ENCODE measurements at places on chromosomes 11 and 22.

DNA sequence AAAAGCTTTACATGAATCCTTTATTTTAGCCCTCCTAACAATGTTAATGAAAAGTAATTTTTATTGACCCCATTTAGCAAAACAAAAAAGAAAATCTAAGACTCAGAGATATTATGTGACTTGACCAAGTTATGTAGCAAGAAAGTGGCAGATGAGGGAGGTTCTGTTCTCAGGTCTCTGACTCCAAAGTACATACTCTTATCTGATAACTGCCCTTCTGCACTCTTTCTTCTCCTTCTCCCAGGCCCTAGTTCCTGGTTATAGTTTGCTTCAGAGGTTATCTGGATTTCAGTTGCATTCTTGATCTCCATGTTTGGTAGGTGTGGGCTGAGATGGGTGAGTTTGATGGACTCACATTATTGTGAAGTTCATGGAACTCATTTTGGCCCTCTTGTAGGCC, 4.5 kb downstream of the OR9Q2 start:
- no peaks in the 10 kb centered on the region for H3K4me1 ChIP-seq
- DNase-seq, result no peak
- H3K27ac ChIP-seq, result no peak overlapping the region
- H3K27me3 ChIP-seq, result peaks cover 13% of the 10 kb centered on the region
- H3K36me3 ChIP-seq, result no peaks in the 10 kb centered on the region

DNA sequence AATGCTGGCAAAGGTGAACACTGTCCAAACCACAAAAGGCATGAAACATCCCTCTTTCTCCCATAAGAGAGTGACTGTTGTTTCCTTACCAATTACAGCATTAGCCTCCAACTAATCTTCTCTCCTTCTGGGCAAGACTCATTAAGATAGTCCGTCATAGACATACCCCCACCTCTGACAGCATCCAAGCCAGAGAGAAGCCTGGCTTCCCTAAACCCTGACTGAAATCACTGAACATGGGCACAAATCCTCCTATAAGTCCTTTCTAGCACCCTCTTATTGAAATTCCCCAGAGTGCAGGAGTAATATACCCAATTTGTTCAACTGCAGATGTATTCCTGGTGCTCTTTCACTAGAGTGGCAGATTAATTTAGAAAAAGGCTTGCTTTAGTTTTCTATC, 1.7 kb upstream of the RNASEH2C start:
- peaks cover 12% of the 10 kb centered on the region for H3K36me3 ChIP-seq
- H3K4me3 ChIP-seq, result no peak overlapping the region
- H3K4me1 ChIP-seq, result peaks cover 17% of the 10 kb centered on the region
- no peak for DNase-seq
- H3K27ac ChIP-seq, result no peak overlapping the region

- no peak for DNase-seq
- H3K27me3 ChIP-seq, result peaks cover 8% of the 10 kb centered on the region
- H3K4me1 ChIP-seq, result no peaks in the 10 kb centered on the region
- H3K4me3 ChIP-seq, result no peak overlapping the region
- H3K36me3 ChIP-seq, result no peaks in the 10 kb centered on the region
Measured at GRCh38 chr11:27242591-27242990, 120.4 kb downstream of the CCDC34 start.

- no peaks in the 10 kb centered on the region for H3K4me1 ChIP-seq
- H3K4me3 ChIP-seq, result no peak overlapping the region
- H3K36me3 ChIP-seq, result peaks cover 11% of the 10 kb centered on the region
- H3K27ac ChIP-seq, result no peak overlapping the region
Measured at GRCh38 chr11:9148727-9149126, 57.3 kb upstream of the SCUBE2 start.

- H3K27me3 ChIP-seq, result peaks cover 27% of the 10 kb centered on the region
- no peak overlapping the region for H3K4me3 ChIP-seq
- no peak for DNase-seq
- peaks cover 3% of the 10 kb centered on the region for H3K4me1 ChIP-seq
- no peak overlapping the region for H3K27ac ChIP-seq
- no peaks in the 10 kb centered on the region for H3K36me3 ChIP-seq
Measured at GRCh38 chr11:123227763-123228495, 32.9 kb upstream of the CLMP start.

- H3K27ac ChIP-seq, result peak overlapping the region; percentile 90
- peak overlapping the region; percentile 90 for H3K4me3 ChIP-seq
- no peaks in the 10 kb centered on the region for H3K27me3 ChIP-seq
- H3K36me3 ChIP-seq, result no peaks in the 10 kb centered on the region
- DNase-seq, result no peak
Measured at GRCh38 chr22:20206709-20207215, 55.9 kb upstream of the CCDC188 start.

DNA sequence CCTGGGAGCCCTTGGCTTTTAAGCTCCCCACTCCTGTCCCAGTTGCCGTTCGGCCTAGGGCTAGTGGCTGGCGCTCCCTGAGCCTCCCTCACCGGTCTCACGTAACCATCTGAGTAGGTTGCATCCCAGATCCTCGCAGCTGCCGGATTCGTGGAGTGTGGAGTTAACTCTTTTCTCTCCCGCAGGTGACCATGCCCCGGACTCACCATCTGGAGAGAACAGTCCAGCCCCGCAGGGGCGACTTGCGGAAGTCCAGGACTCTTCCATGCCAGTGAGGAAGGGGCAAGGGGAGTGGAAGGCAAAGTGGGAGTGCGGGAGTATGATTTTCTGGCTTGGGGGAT, 902 bp downstream of the MUS81 start:
- peaks cover 49% of the 10 kb centered on the region for H3K36me3 ChIP-seq
- peaks cover 51% of the 10 kb centered on the region for H3K4me1 ChIP-seq
- H3K27me3 ChIP-seq, result no peaks in the 10 kb centered on the region
- DNase-seq, result no peak
- peak overlapping the region; percentile 82 for H3K27ac ChIP-seq
- H3K4me3 ChIP-seq, result peak overlapping the region; percentile 88

GRCh38 chr22:23180301-23180892, at the start of gene BCR:
TSS of gene BCR (plus strand) at chr22:23180509. CDS start at chr22:23180961, 452 bp downstream.
- H3K36me3 ChIP-seq, result peaks cover 37% of the 10 kb centered on the region
- H3K4me1 ChIP-seq, result peaks cover 73% of the 10 kb centered on the region
- H3K27ac ChIP-seq, result peak within 1 kb of the TSS; percentile 74
- DNase-seq, result no peak
- peak within 1 kb of the TSS; percentile 88 for H3K4me3 ChIP-seq
- H3K27me3 ChIP-seq, result no peaks in the 10 kb centered on the region

- no peak overlapping the region for H3K27ac ChIP-seq
- H3K27me3 ChIP-seq, result peaks cover 7% of the 10 kb centered on the region
- no peaks in the 10 kb centered on the region for H3K36me3 ChIP-seq
- H3K4me1 ChIP-seq, result no peaks in the 10 kb centered on the region
- DNase-seq, result no peak
- no peak overlapping the region for H3K4me3 ChIP-seq
Measured at GRCh38 chr11:9642894-9643293, 21.0 kb upstream of the SWAP70 start.

GRCh38 chr11:84628871-84629620, 998.1 kb downstream of the DLG2 start:
- no peak overlapping the region for H3K4me3 ChIP-seq
- no peak for DNase-seq
- no peak overlapping the region for H3K27ac ChIP-seq
- H3K4me1 ChIP-seq, result no peaks in the 10 kb centered on the region
- no peaks in the 10 kb centered on the region for H3K36me3 ChIP-seq
- no peaks in the 10 kb centered on the region for H3K27me3 ChIP-seq

- no peak within 1 kb of the TSS for H3K27ac ChIP-seq
- peaks cover 53% of the 10 kb centered on the region for H3K27me3 ChIP-seq
- H3K4me1 ChIP-seq, result no peaks in the 10 kb centered on the region
Measured at GRCh38 chr11:111298413-111299100, at the start of gene POU2AF3. TSS of gene POU2AF3 (plus strand) at chr11:111298546. CDS start at chr11:111298582, 36 bp downstream.

DNA sequence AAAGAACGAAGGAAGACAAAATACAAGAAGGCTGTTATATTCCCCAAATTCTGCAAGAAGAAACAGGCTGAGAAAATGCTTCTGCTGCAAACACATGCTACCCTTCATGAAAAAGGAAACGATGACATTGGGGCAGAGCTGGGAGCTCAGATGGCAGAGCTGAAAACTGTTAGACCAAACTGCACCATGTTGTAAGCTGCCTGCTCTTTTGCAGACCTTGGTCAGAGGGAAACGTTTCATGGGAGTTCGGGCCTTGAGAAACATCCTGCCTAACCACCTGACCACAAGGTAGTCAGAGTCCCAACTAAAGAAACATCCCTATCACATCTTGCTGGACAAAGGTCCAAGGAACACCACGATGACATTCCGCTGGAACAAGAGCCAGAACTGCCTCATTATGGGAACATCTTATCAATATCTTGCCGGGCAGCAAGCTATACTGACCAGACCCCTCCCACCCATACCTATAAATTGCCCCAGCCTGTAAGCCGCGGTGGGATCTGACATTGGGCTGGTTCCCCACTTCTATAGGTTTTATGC, 110.7 kb upstream of the CTSC start:
- H3K36me3 ChIP-seq, result peaks cover 1% of the 10 kb centered on the region
- no peaks in the 10 kb centered on the region for H3K27me3 ChIP-seq
- H3K4me1 ChIP-seq, result no peaks in the 10 kb centered on the region
- no peak overlapping the region for H3K4me3 ChIP-seq
- DNase-seq, result no peak

GRCh38 chr11:76806131-76806530, 23.0 kb downstream of the TSKU start:
- H3K4me3 ChIP-seq, result no peak overlapping the region
- peaks cover 1% of the 10 kb centered on the region for H3K36me3 ChIP-seq
- H3K4me1 ChIP-seq, result no peaks in the 10 kb centered on the region
- H3K27me3 ChIP-seq, result peaks cover 52% of the 10 kb centered on the region

DNA sequence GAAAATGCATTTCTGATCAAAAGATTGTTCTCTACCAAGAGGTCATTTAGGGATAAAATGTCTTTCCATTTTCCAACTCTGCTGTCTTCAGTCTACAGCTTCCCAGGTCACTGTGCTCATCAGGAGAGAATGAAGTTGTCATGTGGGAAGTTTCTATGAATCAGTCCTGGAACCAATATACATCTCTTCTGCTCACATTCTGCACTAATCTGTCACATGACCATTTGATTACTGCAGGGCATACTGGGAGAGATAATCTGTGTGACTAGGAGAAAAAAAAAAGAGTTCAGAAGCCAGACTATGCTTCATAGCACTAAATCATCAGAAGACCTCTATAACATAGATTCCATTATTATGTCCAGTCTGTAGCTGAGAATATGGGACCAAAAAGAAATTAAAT, 611.5 kb downstream of the KCNA4 start:
- H3K36me3 ChIP-seq, result no peaks in the 10 kb centered on the region
- H3K27ac ChIP-seq, result no peak overlapping the region
- DNase-seq, result no peak
- no peaks in the 10 kb centered on the region for H3K27me3 ChIP-seq
- H3K4me1 ChIP-seq, result no peaks in the 10 kb centered on the region

- H3K4me1 ChIP-seq, result no peaks in the 10 kb centered on the region
- no peak for DNase-seq
- H3K36me3 ChIP-seq, result peaks cover 2% of the 10 kb centered on the region
- H3K27me3 ChIP-seq, result peaks cover 74% of the 10 kb centered on the region
- no peak overlapping the region for H3K4me3 ChIP-seq
- H3K27ac ChIP-seq, result no peak overlapping the region
Measured at GRCh38 chr11:78688460-78688859, 113.8 kb upstream of the NARS2 start.

DNA sequence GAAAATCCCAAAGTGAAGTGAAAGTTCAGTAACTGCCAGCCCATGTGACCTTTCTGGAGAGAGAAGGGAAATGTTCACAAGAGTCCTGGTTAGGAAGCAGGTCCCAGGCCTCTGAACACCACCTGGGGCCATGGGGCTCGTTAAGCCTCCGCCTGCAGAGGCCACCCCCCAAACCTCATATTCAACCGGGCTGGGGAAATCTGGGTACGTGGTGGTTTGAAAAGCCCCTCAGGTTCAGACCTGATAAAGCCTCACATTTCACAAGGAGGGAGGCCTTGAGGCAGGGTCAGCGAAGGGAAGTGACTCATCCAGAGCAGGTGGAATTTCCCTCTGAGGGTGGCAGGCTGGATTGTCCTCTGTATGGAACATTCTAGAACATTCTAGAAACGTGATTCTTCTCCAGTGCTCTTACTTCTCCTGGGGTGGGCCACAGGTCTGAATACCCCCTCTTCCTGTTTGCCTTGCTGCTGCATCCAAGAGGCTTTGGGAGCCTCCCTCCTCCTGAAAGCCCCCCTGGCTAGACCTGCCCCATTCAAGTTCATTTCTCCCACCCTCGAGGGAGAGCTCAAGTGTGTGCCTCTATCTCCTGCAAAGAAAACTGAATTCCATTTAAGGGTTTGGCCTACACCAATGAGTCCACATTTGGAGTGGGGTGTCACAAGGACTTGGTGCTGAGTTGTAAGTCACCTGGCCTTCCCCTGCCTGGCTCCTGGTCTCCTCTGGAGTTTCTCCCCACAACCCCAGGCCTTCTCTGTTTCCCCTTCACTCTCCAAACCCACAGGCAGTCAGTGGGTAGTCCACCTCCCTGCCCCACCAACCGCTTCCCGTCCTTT, 6.3 kb downstream of the FXYD2 start:
- peaks cover 7% of the 10 kb centered on the region for H3K36me3 ChIP-seq
- peak overlapping the region; percentile 86 for H3K27ac ChIP-seq
- no peaks in the 10 kb centered on the region for H3K27me3 ChIP-seq
- peak overlapping the region; percentile 53 for H3K4me3 ChIP-seq
- DNase-seq, result no peak
- peaks cover 58% of the 10 kb centered on the region for H3K4me1 ChIP-seq

DNA sequence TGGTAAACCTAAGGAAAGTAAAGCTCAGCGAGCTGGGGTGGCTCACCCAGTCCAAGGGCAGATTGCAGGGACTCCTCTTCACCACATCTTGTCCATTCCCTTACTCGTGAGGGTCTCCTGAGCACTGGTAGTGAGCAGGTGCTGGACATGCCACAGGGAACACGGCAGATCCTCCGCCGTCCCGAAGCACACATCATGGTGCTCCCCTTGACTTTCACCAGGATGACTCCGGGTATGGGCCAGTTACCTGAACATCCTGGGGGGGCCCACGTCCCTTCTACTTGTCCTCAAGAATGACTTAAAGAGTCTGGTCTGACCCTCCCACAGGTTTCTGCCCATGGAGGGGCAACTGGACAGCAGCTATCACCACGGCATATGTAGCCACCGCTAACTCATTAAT, 8.0 kb upstream of the SF1 start:
- H3K27ac ChIP-seq, result peak overlapping the region; percentile 19
- no peaks in the 10 kb centered on the region for H3K27me3 ChIP-seq
- no peak for DNase-seq
- H3K36me3 ChIP-seq, result peaks cover 6% of the 10 kb centered on the region

GRCh38 chr11:33266393-33267215, 9.4 kb downstream of the HIPK3 start:
- no peak overlapping the region for H3K4me3 ChIP-seq
- no peaks in the 10 kb centered on the region for H3K27me3 ChIP-seq
- H3K36me3 ChIP-seq, result peaks cover 3% of the 10 kb centered on the region
- peaks cover 37% of the 10 kb centered on the region for H3K4me1 ChIP-seq
